Epithelial cell of prostate (primary cell): ENCODE measurements at places on chromosomes 16 and 17.

DNA sequence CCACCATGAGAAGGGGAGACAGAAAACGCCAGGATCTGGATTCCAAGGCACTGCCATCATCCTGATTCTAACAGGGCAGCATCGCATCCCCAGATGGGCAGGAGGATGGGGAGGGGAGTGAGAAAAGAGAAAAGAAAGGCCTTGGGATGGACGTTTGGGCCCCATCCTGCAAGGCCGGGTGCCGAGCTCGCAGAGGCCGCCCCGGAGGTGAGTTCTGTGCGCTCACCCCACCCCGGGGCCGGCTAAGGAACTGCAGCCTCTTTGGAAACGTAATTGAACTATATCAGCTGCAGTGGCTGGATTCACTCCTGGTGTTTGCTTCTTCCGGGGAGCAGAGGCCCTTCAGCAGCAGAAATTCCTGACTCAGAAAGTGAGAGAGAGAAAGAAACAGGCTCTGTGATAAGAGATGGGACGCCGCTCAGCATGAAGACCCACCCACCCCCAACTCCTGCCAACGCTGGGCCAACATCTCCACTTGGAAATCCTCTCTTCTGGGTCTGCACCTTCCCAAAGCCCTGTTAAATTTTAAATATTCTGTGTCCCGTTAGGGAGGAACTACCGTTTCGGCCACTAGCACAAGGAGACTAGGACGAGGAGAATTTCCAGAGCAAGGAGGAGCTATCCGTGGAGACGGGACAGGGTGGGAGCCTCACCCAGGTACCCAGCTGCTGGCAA is 8.5 kb upstream of the SSTR2 start:
- DNase-seq, result no peak

GRCh38 chr17:27756467-27757371 is 43.6 kb downstream of the NOS2 start:
- no peak for DNase-seq

DNA sequence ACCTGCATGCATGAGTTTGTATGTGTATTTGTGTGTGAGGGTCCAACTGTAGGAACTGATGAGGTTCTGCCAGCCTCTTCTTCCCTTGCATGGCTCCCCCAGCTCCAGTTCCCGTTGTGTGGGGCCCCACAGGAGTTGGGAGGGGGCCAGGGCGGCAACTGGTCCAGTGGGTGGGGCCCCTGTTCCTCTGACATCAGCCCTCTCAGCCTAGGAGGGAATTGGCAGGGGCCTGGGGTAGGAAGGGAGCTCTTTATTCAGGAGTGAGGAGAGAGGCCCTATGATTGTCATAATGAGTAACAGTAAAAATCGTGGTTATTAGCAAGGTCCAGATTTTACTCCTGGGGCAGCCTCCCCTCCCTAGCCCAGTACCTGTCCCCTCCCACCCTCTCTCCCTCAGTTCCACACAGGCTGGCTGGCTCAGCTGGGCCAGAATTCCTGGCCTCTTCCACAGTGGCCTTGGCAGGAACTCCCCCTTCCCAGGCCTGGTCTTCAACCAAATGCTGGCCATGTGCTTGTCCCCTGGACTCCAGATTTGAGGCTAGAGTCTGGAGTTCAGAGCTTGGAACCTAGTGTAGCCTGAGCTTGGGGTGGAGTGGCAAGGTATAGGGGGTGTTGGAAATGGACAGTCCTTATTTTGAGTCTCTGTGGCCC is 18.9 kb downstream of the RARA start:
- DNase-seq, result no peak

GRCh38 chr16:54588026-54588425 is 301.4 kb upstream of the IRX3 start:
- DNase-seq, result no peak
